GM18507 (cell line): ENCODE measurements at places on chromosomes 1 and 21.

GRCh38 chr21:43299441-43300277 is 127.3 kb downstream of the SIK1 start:
- DNase-seq, result no peak

GRCh38 chr1:58255192-58255591 is 291.3 kb downstream of the OMA1 start:
- DNase-seq, result no peak

- DNase-seq, result no peak
These were observed 3.7 kb downstream of the HES3 start for GRCh38 chr1:6247651-6248050.

DNA sequence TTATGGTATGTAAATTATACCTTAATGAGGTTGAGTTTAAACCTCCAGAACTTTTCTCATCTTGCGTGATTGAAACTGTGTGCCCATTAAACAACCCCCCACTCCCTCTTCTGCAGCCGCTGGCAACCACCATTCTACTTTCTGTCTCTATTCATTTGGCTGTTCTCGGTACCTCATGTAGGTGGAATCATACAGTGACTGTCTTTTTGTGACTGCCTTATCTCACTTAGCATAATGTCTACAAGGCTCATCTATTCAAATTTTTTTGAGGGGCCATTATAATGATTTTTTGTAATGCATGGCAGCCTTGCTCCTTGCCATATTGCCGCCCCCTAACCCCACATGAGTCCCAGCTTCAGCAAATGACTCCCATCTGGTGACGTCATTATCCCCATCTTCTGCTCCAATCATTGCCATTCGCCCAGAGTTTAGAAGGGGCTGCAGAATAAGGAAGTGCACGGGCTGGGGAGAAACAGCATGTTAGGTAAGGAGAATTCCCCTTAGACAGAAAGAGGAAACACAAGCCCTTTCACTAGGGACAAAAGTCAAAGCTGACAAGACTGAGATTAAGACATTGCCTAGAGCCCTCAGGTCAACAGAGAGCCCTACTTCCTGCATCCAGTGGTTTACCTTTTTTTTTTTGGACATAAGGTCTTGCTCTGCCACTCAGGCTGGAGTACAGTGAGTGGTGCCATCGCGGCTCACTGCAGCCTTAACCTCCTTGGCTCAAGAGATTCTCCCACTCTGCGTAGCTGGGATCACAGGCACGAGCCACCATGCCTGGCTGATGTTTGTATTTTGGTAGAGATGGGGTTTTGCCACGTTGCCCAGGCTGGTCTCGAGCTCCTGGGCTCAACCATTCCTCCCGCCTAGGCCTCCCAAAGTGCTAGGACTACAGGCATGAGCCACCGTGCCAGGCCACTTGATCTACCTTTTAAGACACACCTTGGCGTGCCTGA is 78.4 kb upstream of the ERRFI1 start:
- no peak for DNase-seq

GRCh38 chr1:209845408-209845725 is 17.6 kb downstream of the UTP25 start:
- no peak for DNase-seq

DNA sequence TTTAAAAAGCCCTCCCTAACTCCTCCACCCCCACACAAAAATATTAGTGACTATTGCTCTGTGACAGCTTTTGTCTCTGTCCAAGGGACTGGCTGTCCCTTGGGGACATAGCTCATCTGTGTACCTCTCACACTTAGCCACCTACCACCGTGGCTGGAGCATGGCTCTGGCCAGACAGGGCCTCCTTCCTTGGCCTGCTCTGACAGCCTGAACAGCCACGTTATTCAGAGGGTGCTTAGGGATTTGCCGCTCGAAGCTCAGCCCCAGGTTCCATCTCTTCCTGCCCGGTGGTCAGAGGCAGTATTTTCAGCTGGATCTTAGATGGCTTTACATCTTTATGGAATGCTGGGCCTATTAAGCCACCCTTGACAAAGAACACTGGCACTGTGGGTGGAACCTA is 6.1 kb upstream of the CELSR2 start:
- no peak for DNase-seq

DNA sequence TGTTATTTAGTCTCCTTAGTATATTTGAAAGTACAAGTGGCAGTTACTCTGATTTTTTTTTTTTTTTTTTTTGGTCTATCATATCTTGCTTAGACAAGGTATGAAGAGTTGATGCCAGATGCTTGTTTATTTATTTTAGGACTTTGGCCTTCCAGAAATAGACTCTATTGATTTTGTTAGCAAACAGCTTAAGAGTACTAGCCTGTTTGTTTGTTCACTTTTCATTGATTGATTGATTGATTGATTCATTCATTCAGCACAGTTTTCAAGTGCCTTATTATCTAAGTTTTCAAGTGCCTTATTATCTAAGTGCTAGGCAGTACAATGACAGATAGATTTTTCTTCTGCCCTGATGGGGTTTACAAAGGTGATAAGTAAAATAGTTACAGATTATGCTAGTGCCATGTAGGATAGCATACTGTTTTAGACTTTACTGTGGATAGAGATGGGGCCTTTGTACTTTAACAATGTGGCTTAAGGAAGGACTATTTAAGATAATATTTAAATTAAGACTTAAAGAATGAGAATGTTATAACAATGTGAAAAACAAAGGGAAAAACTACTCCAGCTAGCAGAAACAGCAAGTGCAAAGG is 50.5 kb downstream of the MTF2 start:
- no peak for DNase-seq

DNA sequence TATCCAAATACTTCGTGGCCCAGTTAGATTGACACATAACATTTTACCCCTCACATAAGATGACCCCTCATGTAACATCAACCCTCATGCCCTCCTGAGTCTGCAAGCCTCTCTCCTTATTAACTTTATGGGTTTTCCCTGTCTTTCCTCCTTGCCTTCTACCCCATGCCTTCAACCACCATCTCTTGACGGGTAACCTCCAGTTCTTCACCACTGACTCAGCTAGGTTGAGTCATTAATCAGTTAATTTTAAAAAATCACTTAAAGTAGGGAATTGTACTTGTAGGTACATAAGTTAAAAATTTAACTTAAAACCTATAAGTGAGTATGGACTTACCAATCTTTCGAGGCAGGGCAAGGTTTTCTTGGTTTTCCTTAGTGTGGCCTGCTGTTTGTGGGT is 330.7 kb downstream of the CAMTA1 start:
- DNase-seq, result no peak

- no peak for DNase-seq
These were observed 1.9 kb upstream of the SFT2D2 start for GRCh38 chr1:168223681-168224540.

GRCh38 chr1:223135176-223135942 is 7.7 kb downstream of the TLR5 start:
- no peak for DNase-seq

DNA sequence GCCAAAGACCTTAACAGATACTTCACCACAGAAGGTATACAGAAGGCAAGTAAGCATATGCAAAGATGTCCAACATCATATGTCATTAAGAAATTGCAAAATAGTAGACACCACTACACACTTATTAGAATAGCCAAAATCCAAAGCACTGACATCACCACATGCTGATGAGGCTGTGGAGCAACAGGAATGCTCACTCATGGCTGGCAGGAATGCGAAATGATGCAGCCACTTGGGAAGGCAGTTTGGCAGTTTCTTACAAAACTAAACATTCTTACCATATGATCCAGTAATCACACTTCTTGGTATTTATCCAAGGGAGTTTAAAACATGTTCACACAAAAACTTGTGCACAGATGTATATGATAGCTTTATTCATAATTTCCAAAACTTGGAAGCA is 261.2 kb upstream of the AJAP1 start:
- DNase-seq, result no peak

DNA sequence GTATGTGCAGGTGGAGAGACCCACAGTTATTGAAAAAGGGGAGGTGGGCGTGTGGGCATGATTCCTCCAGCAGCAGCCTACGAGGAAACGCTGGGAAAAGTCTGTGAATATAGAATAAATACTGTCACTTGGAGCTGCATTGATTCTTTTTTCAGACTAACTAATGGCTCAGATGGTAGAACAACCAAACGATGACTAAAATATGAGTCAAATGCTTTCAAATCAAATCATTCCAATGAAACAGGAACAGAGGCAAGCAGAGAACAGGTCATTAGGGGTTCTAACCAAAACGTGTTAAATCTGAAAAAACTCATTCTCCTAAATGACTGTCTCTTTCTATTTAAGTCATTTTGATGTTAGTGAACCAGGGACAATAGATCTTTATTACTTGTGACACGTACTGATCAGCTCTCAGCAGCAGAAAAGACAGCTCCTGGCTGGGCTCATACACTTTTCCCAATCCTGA is 35.1 kb upstream of the SEC16B start:
- DNase-seq, result no peak

GRCh38 chr1:95368178-95368577 is 134.2 kb downstream of the RWDD3 start:
- DNase-seq, result no peak

DNA sequence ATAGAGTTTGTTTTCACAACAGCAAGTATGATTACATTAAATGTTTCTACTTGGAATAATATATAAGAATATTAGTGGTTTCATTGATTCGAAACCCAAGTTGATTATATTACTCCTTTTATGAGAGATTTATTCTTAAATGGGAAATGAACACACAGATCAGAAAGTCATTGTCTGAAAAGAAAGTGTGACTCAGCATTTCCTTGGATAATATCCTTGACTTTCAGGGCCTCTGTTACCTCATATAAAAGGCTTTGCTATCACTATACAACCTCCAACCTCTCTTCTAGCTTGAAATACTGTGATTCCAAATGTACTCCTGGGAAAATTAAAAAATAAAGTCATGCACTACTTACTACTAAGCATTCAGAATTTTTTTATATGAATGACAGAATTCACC is 295.3 kb upstream of the LYPLAL1 start:
- no peak for DNase-seq

- DNase-seq, result no peak
These were observed 860.4 kb downstream of the USP25 start for GRCh38 chr21:16590186-16590585.

DNA sequence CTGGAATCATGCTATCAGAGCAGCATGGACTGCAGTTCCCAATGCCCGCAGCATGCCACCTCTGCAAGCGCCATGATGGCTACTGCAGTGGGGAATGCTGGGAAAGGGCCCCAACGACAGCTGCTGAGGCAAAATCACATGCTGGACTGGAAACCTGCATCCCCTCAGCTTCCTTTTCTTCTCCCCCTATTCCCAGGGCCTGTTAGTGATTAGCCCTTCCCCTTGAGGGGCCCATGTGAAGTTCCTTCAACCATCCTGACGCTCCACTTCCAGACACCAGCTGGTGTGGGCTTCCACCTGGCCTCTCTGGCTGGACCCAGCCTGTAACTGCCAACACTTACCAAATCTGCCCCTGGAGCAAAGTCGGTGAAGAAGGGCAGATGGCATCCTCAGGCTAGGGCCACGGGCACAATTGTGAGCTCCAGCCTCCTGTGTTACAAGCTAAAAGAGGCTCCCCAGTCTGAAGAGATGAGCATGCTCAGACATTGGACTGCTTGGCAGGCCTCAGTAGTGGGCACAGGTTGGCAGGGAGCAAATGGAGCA is 22.1 kb upstream of the SDC3 start:
- no peak for DNase-seq

DNA sequence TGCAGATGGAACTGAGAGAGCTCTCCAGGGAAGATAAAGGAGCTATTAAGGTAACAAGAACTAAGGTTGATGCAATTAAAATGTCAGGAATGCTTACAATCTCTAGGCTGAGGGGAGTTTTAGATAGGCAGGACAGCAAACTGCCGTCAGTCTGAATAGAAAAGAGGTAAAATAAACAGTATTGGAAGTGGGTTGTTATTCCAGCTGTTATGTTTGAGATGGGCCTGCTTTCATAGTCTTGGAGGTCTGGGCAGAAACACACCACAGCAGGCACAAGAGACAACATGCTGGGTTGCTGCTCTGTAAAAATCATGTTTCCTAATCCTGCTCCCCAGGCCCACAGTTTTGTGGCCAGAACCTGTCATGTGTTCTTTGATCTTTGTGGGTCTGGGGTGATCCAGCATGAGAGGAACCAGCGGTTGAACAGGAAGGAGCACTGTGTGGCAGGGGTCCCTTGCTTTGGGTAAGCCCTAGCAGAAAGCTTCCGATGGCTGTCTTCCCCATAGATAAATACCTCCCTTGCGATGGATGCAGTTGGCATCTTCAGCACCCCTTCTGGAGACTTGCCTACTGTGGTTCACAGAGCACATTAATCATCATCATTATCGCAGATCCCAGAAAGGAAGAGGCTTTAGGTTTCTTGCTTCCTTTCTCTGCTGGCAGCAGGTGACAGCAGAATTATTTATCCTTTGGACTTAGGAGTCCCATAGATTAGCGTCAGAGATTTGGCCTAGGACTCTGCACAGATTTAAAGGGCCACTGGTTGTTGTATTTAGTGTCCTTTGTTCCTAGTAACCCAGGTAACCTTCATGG is 97.1 kb downstream of the AK5 start:
- no peak for DNase-seq

- DNase-seq, result no peak
These were observed 35.4 kb upstream of the CD1D start for GRCh38 chr1:158145173-158145719.

DNA sequence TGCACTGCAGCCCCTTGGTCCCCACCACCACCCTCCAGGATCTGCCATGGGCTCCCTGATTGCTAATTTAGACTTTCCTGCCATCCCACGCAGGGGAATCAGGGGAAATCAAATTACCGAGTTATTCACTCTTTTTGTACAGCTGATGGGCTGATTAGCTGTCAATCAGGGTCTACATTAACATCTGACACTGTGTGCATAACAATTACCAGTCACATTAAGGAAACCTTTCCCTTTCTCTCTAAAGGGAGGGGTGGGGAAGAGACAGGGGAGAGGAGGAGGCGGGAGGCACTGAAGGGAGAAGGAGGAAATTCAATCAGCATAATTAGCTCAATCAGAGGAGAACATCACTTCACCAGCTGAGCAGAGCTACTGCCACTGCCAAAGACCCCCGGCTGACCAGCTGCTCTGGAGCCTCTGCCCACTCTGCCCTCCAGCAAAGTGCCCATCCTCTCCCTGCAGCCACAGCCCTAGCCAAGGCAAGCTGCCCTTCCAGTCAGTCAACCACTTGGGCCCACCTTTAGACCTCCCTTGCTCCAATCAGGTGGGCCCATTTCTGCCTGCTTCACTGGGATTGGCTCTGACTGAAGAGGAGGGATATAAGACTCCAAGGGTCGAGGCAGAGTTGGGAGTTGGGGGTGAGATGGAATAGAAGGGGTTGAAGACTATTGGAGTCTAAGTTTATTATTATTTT is 199.3 kb upstream of the ZC3H12A start:
- no peak for DNase-seq

GRCh38 chr1:180590889-180591288 is 32.1 kb downstream of the OVAAL start:
- DNase-seq, result no peak

DNA sequence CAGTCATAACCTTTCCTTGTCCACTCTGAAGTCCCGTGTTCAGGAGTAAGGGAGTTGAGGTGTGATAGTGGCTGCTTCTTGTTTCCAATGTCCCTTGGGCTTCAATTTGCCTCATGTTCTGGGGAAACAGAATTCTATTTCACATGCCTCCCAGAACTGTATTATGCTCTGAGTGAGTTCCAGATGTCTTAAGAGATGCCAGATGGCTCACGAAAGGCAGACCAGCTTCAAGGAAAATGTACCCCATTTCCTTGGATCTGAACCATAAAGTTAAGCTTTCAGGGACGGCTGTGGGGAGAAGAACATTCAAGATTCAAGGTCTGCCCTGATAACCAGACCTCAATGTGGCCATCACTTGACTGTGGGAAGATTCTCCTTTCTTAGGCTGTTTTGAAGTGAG is 42.4 kb downstream of the C1orf87 start:
- no peak for DNase-seq

GRCh38 chr1:218785928-218786327 is 387.8 kb upstream of the LYPLAL1 start:
- no peak for DNase-seq

GRCh38 chr1:40820251-40820797 is 36.7 kb downstream of the KCNQ4 start:
- no peak for DNase-seq
